ENCODE measurements at places on chromosomes 16 and 17.
A peak's percentile ranks its signal among the peaks of the same experiment; 100 is the strongest.

GRCh38 chr17:5500589-5501391 lies 14.4 kb downstream of the MIS12 start:
- peak; percentile 75 for DNase-seq

DNA sequence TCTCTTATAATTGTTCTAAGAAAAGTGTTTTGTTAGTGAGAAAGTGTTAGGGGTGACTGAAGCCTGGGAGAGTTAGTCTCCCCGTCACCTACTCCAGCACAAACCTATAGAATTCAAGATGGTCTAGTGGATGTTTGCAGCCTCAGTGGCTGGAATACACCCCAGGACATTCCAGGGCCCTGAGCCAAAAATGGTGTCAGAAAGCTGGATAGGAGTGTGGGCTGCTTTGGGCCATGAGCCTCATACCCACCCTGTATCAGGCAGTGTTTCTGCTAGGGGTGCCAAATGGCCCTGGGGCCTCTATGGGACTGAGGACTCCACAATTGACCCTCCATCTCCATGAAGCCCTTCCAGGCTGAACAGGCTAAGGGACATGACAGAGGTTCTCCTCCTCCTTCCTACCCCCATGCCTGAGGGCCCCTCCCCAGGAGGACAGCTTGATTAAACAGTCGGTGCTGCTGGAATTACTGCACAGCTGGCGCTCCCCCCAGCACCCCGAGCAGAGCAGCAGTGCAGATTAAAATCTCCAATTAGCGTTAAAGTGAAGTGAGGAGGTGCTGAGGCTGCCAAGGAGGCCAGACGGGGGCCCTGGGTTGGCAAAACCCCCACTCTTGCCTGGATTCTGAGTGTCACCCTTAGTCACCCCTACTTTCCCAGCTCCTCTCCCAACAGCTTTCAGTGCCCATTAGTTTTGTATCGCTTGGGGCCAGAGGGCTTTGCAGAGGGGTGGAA lies 59.1 kb downstream of the NEUROD2 start:
- DNase-seq = no peak

DNA sequence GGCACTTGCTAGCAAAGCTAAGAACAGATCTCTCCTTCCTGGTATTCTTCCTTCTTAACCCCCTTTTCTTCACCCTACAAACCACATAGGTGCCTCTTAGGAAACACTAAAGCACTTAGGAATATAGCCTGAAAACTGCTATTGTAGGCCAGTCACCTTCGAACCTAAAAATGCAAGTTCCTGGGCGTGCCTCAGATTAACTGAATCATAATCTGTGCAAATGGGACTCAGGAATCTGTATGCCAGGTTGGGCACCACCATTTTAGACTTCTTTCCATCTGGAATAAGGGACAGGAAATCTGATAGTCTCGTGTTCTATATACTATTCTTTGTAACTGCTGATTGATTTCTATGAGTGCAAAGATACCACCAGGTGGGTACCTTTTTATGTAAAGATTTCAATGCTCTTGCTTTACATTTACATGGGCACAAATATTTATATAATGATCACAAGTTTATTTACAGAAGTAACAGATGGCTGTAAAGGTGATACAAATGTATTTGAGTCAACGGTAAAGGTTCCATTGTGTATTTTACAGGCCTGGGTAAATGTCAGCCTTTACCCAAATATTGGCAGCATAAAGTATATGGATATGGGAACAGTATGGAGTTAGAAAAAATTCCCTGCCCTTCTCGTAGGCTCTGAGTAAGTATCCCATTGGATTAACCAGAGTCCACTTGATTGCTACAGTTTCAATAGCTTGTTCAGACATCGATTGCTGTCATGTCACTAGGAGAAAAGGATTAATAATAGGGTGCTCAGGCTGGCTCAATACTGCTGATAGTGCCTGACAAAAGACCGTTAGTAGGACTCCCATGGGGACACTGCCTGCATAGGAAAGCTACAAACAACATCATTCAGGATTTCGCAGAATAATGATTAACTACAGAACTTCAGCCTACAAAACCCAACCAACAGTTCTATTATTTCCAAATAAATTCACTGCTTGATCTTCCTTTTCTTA lies 124.7 kb downstream of the SNX11 start:
- no peak for DNase-seq

DNA sequence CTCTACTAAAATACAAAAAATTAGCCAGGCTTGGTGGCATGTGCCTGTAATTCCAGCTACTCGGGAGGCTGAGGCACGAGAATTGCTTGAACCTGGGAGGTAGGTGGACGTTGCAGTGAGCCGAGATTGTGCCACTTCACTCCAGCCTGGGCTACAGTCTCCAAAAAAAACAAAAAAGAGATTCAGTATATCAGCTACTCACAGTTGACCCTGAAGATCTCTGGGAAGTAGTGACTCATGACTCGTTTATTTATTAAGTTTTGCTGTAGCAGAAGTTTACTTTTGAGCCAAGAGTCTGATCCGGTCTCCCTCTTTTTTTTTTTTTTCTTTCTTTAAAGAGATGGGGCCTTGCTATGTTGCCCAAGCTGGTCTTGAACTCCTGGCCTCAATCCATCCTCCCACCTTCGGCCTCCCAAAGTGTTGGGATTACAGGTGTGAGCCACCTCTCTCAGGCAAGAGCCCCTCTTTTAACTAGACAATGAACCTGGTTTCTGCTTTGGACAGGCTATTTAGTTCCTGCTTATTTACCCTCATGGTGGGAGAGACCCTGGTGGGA lies 4.4 kb downstream of the MVP start:
- no peak for DNase-seq

GRCh38 chr17:11589716-11590115 lies 8.6 kb upstream of the DNAH9 start:
- no peak for DNase-seq

All from memory B cell (primary cell).